ENCODE measurements at places on chromosomes 5 and 9.

GRCh38 chr9:121529237-121529987 lies 29.8 kb upstream of the GGTA1 start:
- DNase-seq = peak; percentile 93

DNA sequence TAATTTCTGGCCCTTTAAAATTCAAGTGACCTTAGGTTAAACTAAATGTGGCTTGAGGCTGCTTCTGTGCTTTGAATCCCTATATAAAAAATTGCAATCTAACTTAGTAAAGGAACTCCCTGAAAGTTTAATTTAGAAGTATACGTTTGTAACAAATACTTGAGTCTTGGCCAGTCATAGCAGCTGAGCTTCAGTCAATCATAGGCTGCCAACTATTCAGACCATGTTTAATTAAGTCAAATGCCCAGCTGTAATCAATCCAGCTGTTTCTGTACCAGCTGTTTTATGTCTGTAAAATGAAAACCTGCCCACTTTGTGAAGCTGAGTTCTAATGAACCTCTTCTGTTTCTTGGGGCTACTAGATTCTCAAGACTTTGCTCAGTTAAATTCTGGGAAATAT lies 760.1 kb downstream of the MAT2B start:
- peak; percentile 14 for DNase-seq

- DNase-seq = peak; percentile 25
Measured at GRCh38 chr9:13688990-13689600, 409.6 kb upstream of the MPDZ start.

GRCh38 chr5:124936626-124936933 lies 190.1 kb upstream of the ZNF608 start:
- no peak for DNase-seq

- DNase-seq = no peak
Measured at GRCh38 chr5:16480821-16481538, 15.4 kb upstream of the ZNF622 start.

DNA sequence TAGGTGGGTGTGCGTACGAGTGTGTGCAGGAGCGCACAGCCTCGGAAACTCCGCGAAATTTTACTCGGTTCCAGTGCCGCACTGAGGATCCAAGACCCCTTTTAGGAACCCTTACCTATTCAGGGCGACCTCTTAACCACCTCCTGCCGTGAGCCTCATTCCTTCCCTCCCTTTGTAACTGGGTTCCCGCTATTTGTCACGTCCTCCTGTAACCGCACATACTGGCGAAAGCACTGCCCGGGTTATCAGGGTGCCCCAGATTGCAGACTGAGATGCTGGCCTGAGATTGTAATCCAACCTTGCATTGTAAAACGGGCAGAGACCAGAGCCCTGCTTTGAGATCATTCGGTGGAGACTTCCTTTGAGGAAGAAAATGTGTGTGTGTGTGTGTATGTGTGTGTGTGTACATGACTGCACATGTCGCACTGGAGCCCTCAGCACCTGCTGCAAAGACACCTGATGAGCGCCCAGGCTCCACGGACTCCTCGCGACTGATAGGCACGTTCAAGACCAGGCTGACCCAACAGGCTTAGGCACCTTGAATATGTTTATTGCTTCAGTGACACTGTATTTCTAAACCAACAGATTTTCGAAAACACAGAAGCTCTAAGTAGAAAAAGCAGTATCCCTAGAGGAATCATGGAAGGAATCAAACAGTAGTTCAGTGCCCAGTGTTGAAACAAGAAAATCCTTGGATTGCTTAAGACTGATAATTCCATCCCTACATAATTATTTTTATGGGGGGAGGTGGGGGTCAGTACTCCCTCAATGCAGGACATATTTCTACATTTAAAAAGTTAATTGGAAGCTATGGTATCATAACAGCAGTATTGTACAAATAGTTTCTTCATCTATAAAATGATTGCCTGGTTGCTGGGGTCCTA lies 86.5 kb upstream of the TNFAIP8 start:
- DNase-seq = no peak

DNA sequence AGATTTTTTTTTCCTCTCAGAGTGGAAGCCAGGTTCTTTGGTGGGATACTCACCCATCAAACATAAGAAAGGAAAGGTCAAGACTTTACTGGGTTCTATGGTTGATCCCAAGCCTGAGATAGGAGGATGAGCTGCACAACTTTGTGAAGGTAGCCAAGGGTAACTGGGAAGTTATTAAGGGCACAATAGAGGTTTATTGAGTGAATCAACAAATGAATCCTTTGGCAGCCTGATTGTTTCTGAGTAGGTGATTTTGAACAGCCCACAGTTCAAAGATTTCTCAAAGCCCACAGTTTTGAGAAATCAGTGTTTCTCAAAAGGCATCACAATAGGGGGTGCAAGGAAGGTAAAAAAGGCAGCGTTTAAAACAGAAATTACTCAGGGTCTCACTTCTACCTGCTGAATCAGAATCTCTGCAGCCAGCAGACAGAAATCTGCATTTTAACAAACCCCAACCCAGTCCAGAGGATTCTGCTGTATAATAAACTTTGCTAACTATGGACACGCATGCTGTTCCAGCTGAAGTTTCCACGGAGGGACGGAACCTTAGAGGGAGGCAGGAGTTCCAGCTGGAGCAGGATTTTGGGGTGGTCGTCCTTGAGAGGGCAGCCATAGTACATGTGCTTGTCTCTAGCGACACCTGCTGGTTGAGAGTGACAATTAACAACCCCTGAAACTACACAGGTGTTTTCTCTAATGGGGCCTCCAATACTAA lies 32.7 kb upstream of the FSD1L start:
- peak; percentile 56 for DNase-seq

GRCh38 chr9:77954013-77954665 lies 77.5 kb downstream of the GNAQ start:
- DNase-seq = no peak

GRCh38 chr9:119758241-119758640 lies 389.0 kb upstream of the BRINP1 start:
- DNase-seq = no peak

DNA sequence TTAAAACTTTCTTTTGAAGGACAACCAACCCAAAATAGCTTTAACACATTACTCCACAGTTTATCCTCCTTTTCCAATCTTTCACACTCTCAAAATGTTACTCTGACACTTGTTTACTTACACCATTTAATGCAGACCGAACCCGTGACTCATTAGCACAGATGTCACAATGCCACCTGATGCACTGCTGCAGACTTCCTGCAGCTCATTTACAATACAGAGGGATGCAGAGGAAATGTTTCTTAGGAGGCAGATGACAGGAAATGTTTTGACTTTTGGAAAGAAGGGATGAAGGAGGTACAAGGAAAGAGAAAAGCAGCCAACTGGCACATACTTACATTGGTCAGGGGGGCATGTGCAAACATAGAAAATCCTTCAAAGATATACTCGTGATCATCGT lies 39.0 kb downstream of the DROSHA start:
- DNase-seq = no peak

DNA sequence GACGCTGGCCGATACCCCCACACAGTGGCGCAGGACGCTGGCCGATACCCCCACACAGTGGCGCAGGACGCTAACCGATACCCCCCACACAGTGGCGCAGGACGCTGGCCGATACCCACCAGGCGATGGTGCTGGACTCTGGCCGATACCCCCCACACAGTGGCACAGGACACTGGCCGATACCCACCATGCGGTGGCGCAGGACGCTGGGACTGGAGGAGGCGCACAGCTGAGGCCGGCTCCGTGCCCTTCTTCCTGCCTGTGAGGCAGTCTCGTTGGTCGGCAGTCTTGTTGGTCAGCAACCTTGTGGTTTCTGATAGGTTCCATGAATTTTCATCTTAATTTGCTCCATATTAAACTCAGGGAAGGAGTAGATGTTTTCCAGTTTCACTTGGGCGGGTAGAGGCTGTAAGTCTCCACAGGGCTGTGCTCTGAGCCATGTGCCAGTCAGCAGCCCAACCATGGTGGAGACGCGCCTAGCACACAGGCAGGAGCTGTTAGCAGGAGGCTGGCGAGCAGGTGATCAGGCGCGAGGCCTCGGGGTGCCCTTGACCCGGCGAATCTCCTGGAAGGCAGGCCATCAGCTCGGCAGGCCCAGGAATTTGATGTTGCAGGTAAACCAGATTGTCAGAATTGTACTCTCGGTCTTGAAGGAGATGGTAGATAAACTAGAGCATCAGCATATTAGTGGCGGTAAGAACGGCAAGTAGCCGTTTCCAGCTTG lies 75.6 kb downstream of the EHMT1 start:
- no peak for DNase-seq

- peak; percentile 31 for DNase-seq
Measured at GRCh38 chr5:98905857-98906688, 22.7 kb downstream of the CHD1 start.

DNA sequence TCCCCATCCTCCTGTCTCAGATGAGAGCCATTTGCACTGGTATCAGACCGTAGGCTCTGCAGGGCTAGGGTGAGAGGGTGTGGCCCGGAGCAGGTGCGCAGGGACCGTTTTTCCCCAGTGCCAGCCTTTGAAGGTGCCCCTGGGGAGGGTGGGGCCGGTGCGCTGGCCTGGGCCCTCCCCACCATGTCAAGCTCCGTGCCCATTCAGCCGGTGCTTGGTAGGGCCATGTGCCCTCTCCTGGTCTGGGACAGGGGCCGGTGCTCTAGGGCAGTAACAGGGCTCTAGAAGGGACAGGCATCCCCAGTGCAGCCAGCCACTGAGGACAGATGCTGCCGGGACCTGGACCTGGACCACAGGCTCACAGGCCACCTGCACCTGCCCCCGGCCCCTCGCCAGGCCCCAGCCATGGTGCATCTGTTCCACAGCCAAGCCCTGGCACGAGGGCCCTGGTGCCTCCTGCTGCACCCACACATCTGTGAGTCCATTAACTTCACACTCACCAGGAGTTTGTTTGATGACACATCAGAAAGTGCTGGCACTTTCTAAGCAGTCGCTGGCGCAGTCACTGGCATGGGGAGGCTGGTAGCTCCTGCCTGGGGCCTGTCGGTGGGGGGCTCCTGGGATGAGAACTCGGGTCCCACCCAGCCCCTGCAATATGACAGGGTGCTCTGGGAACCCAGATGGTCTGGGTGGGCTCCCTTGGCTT lies 5.0 kb upstream of the QRFP start:
- DNase-seq = no peak

DNA sequence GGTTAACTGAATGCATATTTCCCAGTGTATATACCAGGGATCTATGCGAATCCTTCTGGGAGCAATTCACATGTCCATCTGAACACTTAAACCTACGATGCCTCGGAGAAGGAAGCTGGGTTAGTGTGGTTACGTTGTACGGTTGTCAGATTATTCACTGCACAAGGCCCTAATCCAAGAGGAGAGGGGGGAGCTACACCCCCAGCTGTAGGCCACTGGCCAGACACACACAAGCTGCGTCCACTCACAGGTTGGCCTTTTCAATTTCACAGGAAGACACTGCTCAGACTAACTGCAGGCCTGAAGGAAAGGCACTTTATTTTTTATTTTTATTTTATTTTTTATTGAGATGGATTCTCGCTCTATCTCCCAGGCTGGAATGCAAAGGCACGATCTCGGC lies 184.5 kb upstream of the GNA14 start:
- DNase-seq = peak; percentile 56

- DNase-seq = no peak
Measured at GRCh38 chr9:95229230-95229915, 88.1 kb downstream of the FANCC start.

- DNase-seq = no peak
Measured at GRCh38 chr9:19787672-19788071, 1.2 kb downstream of the SLC24A2 start.

GRCh38 chr5:120152472-120152871 lies 311.6 kb upstream of the PRR16 start:
- peak; percentile 68 for DNase-seq

DNA sequence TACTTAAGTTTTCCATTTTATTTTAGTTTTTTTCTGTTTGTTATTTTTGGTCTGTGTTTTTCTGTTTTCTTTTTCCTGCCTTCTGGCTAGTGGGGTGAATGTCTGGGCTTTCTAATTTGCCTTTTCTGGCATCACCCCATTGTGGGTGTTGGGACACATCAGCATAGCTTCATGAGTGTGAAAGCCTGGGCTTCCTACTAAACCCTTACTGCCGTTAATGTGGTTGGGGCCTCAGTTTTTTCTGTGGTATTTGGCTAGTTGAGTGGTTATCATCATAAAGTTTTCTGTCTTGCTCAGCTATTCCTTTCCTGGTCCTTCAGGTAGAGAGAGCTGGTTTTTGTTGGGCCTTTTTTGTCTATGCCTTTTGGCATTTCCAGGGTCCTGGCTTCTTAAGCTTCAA lies 21.4 kb downstream of the C5orf47 start:
- DNase-seq = no peak

DNA sequence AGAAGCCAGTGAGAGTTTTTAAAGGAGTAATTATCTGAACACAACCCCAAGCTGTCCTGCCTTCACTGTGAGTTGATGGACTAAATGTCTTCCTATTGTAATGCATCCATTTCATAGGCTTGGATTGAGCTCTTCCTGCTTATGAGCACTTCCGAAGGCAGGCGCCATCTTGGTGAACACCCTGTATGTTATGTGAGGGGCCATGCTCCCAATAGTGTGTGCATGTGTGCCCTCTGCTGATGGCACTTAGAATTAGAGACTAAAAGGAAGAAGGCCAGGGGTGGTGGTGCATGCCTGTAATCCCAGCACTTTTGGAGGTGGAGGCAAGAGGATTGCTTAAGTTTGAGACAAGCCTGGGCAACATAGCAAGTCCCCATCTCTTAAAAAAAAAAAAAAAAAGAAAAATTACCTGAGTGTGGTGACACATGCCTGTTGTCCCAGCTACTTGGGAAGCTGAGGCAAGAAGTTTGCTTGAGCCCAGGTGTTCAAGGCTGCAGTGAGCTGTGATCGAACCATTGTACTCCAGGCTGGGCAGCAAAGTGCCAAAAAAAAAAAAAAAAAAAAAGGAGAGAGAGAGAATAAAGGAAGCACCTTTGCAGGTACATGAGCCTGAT lies 65.0 kb downstream of the C9orf152 start:
- no peak for DNase-seq

Measured in muscle of back (tissue), 13 donors.